Activated CD8-positive, alpha-beta memory T cell treated with anti-CD3 and anti-CD28 coated beads, Interleukin-2, amount 10 ng/mL, durations not matched to agents 7 days and 5 days (primary cell): ENCODE measurements at places on chromosomes 7 and 10.

DNA sequence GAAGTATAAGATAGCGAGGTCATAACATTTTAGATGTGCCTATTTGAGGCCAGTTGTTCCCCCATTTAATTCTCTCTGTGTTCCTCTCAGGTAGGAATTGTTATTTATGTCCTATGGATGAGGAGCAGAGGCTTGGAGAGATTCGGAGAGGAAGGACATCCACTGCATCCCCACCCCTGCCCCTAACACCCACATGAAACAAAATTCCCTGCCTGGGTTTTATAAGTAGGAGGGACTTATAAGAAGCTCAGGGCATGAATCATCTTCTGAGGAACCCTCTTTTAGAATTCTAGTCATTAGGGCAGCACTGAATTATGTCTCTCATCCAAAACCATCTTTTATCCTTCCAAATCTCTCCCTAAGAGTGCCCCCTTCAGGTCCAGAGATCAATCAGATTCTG, 5.0 kb downstream of the CHAT start:
- DNase-seq: no peak

GRCh38 chr7:36037121-36037662, 115.9 kb upstream of the EEPD1 start:
- DNase-seq: no peak

DNA sequence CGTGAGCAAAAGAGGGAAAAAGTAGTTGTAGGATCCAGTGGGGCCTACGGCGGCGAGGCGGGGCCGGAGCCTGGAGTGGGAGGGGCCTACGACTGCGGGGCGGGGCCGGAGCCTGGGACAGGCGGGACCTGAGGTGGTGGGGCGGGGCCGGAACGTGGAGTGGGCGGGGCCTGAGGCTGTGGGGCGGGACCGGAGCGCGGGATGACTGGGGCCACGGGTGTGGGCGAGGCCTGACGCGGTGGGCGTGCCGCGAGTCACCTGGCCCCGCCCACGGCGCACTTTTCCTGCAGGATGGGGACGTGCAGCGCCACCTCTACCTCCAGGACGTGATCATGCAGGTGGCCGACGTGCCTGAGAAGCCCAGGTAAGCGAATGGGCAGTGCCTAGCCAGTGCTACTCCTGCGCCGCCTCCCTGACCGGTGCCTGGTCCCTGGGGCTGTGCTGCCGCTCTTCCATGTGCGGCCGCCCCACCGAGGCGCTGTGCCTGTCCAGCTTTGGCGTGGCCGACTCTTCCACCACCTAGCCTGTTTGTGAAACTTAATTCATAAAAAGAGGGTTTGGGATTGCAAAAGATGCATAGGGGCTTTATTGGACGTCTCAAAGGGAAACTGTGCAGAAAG, 496 bp downstream of the ZNF511 start:
- peak; percentile 95 for DNase-seq

DNA sequence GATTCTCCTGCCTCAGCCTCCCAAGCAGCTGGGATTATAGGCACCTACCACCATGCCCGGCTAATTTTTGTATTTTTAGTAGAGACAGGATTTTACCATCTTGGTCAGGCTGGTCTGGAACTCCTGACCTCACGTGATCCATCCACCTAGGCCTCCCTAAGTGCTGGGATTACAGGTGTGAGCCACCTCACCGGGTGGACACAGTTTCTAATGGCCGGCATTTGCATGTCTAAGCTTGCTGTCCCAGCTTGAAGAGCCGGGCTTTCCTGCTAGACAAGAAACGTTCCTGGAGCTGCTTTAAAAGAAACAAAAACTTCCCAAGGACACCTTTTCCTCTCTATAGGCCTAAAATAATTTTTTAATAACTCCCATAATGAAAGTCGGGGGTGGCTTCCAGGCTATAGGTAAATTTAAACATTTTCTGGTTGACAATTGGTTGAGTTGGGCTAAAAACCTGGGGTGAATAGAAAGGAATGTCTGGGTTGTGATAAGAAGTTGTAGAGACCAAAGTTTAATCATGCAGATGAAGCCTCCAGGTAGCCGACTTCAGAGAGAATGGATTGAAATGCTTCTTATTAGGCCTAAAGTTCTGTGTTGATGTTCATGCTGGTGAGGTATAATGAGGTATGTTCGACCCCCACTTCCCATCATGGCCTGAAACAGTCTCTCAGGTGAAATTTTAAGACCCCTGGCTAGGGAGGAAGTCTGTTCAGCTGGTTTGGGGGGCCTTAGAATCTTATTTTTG, 8.8 kb downstream of the ACADSB start:
- DNase-seq: no peak

DNA sequence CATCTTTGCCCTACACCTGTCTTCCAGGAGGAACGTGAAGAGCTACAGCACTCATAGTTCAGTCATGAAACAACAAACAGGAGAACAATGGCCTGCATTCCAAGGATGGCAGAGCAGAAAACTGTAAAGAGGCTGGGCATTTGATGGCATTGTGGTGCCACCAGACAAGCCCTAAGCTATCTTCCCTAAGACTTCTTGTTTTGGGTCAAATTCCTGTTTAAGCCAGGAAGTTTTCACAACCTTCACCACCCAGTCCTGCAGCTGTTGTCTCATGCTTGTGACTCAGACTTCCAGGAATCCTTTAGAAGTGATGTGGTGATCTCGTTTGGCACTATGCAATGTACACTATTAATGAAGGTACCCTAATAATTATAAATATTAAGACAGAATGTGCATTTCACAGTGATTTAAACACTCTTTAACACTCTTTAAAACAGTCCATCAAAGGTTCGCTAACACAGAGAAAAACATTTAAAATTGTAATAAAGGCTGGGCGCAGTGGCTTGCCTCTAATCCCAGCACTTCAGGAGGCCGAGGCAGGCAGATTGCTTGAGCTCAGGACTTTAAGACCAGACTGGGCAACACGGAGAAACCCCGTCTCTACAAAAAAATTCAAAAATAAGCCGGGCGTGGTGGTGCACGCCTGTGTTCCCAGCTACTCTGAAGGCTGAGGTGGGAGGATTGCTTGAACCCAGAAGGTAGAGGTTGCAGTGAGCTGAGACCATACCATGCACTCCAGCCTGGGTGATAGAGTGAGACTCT, 2.7 kb upstream of the HERPUD2 start:
- no peak for DNase-seq

GRCh38 chr10:20618011-20618547, 279.0 kb downstream of the NEBL start:
- DNase-seq: no peak

DNA sequence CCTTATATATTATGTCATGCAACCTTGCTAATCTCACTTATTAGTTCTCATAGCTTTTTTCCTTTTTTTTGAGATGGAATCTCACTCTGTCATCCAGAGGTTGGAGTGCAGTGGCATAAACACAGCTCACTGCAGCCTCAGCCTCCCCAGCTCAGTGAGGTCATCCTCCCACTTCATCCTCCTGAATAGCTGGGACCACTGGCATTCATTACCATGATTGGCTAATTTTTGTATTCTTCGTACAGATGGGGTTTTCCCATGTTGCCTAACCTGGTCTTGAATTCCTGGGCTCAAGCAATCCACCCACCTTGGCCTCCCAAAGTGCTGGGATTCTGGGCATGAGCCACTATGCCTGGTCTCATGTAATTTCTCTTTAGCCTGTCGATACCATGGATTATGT, 89.1 kb upstream of the TRIM24 start:
- no peak for DNase-seq

- DNase-seq: no peak
Measured at GRCh38 chr7:106599343-106599698, 61.6 kb downstream of the CCDC71L start.

- no peak for DNase-seq
Measured at GRCh38 chr7:15218261-15218660, 315.7 kb upstream of the DGKB start.

DNA sequence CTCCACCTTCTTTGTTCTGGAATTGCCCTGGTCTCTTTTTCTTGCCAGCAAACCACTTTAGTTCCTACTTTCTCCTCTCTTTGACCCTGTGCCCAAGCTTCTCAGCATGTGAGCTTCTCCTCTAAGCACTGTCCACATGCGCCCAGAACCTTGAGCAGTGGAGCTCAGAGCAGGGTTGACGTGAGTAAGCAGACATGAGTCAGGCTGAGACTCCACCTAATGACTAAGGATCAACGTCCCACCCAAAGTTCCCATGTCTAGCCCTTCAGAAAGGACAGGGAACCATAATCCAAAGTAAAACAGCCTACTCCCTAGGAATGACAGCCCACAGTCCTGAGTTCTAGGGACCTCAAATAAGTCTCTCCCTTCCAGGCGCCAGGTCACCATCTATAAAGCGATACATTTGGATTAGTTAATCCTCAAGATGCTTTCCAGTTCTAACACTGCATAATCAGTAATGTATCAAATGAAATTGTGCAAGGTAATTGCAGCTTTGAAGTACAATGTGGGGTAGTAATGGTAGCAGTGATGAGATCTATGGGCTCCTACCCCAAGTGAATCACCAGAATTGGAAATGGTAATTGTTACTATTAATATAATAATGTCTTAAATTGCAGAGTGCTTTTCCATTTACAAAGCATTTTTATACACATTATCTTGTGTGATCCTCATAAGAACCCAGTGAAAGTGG, 44.5 kb downstream of the KCNMA1 start:
- no peak for DNase-seq

- no peak for DNase-seq
Measured at GRCh38 chr7:96184783-96185182, 137.1 kb downstream of the SLC25A13 start.

DNA sequence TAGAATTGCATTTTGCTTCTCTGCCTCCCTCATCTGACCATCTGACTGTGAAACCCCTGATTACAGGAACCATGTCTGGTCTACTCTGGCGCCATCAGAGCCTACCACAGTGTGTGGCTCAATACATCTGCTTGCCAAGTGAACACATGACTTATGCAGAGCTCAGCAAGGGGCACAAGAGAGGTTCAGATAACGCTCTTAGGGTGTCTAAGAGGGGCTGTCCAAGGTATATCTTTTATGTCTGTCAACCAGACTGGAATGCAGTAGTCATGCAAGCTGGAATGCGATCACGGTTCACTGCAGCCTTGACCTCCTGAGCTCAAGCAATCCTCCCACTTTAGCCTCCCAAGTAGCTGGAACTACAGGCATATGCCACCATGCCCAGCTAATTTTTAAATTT, 10.3 kb upstream of the RRP12 start:
- DNase-seq: no peak

DNA sequence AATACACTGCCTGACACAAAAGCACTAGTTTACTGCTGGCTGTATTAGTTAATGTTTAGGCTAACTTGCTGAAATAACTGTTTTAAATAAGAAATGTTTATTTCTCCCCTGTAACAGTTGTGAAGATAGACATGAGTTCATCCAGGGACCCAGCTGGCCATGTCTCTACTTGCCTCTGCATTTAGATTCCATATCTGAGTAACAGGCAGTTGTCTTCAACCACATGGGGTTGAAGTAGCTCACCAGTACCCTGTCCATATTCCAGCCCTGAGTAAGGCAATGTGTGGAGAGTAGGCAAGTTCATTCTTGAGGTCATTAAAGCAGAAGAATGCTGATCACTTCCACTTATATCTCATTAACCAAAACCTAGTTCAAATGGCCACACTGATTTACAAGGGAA, 31.1 kb upstream of the RSBN1L start:
- DNase-seq: no peak

DNA sequence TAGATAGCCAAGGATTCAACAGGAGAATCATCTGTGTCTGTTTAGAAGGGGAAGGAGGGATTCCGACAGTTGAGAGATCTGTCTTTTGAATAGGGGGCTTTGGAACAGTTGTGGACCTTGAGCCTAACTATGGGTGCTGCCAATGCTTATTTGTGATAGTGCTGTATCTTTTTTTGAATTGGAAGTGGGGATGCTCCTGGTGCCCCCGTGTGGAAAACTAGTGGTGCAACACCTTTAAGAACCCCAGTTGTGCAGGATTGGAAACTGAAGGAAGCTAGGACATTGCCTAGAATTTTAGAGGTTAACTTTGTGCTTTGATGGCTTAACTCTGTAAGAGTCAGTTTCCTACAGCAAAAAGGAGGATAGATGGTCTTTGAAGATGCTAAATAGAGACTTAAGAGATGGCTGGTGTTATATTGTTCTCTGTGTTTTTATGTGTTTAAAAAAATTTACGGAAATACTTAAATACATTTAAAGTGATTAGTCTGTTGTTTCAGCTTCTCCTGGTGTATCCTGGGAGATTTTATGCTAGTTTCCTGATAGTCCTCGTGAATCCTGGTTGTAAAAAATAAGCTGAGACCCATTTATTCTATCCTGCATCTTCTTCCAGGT, 69.3 kb downstream of the AP3M1 start:
- DNase-seq: peak; percentile 58

GRCh38 chr7:44743750-44744149, 4.9 kb upstream of the ZMIZ2 start:
- no peak for DNase-seq

- no peak for DNase-seq
Measured at GRCh38 chr7:71829515-71829914, 582.6 kb downstream of the CALN1 start.

DNA sequence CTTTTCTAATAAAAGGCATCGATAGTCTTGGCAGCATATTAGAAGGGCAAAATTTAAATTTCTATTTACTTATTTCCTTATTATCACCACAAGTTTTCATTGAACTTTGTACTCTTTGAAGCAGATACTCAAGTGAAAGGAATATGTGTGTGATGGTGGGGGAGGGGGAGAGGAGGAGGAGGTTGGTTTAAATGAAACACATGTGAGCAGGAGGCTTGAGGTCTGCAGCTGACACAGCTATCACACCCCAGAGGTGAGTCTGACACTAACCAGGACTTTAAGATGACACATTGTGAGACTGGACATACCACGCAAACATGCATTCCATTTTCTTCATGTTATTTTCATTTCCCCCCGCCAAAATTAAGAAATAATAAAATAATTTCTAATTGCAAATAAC, 63.3 kb downstream of the CTTNBP2 start:
- no peak for DNase-seq

DNA sequence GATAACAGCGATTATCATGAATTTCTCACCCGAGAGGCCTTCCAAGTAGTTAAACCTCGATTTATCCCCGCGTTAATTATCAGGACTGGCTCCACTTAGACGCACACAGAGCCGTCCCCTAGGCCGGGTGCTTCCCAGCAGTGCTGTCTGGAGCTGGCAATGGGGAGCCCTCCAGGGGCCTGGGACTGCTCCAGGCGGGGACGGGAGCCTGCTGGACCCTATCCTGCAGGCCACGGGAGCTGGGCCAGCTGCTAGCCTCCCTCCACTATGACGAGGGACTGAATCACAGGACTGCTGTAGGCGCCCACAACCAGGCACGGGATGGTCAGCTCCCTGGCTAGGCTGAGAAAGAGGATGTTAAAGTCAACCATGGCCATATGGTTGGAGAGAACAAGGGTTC, 229.1 kb downstream of the ELFN1 start:
- DNase-seq: no peak

DNA sequence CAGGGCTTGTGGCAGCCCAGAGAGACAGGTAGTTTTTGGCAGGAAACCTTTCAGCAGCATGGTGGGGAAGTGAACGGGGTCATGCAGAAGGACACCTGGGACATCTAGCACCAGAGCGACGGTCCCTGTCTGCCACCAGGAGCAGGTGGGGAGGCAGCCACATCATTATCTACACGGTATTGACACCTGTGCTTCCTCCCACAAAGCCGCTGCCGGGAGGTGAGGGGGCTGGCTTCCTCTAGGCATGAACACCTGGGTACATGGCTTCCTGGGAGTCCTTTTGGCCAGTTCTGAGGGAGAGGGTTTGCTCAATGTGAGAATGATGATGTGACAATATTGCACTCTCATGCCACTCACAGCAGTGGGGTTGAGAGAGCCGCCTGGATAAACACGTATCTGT, 275.2 kb downstream of the ACTR3B start:
- DNase-seq: no peak
